ENCODE measurements at places on chromosomes 4 and X.

GRCh38 chr4:113148925-113149324 lies 99.5 kb downstream of the ANK2 start:
- no peak for DNase-seq

GRCh38 chrX:43998374-43998773 lies 25.2 kb upstream of the NDP start:
- no peak for DNase-seq

- no peak for DNase-seq
Measured at GRCh38 chr4:83320548-83320947, 14.1 kb downstream of the HPSE start.

DNA sequence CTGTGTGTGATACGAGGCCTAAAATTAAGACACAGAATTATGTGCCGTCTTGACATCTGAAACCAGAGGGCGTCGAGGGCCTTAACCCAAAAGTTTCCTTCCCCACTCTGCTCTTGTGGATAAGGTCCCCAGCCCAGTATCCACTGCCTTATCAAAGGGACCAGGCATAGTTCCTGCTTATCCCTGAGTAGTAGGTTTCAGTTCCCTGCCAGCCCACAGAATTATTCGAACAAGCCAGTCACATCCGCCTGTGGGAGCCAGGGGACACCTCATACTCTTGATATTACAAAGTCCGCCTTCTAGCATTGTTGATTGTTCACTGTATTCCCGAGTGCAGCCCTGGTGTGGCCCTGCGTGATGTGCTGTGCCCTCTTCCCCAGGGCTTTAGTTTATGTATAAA lies 5.4 kb upstream of the MMRN1 start:
- DNase-seq: no peak

GRCh38 chrX:136711147-136711546 lies 63.2 kb downstream of the CD40LG start:
- peak; percentile 23 for DNase-seq

DNA sequence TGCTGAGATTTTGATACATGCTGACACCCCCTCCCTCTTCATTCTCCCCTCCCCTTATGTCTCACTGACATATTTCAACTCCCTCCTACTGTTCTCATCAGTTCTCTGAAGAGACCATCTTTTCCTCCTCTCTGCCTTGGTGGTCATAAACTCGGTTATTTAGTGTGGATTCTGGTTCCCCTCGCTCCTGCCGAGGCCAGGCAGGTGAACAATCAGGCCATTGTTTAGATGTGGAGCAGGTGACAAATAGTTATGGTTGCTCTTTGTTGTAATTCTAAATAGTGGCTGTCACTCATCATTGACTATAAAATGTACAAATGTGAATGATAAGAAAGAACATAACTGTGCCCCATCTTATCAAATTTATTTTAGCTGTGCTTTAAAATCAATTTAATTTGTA lies 324.6 kb downstream of the BCOR start:
- no peak for DNase-seq

DNA sequence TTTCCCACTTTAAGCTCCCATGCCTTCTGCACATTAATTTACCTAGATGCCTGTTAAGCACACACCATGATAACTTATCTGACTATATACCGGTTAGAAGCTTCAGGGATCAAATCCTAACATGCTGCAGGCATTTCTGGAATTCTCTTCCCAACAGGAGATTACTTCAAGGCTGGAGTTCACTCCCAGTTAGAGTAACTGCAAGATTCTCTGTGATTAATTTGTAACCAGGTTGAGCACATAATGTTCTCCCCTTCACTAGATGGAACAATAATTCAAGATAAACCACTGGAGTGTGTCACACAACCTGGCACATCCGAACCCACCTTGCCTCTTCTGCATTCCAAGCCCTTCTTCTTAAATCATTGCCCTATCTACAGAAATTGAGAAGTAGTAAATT lies 11.8 kb upstream of the UGT2A3 start:
- no peak for DNase-seq

DNA sequence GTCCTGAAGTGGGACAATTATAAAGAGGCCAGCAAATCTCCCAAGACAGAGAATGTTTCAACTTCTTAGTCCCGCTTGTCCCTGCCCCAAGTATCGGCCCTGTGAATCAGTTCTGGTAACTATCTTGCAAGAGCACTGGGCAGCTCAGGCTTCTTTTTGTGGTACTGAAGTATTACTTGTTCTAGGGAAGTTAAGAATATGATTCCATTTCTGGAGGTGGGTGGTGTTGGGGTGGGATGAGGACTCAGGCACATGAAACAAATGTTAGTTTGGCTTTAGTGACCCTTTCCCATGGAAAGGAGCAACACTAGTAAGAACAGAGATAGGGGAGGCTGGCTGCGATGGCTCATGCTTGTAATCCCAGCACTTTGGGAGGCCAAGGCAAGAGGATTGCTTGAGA lies 28.9 kb downstream of the HOPX start:
- no peak for DNase-seq

- no peak for DNase-seq
Measured at GRCh38 chr4:83418211-83418610, 37.4 kb downstream of the HELQ start.

- DNase-seq: no peak
Measured at GRCh38 chrX:40030205-40030604, 67.6 kb downstream of the BCOR start.

All from NCI-H1092 (cell line).